Stimulated activated CD8-positive, alpha-beta memory T cell treated with anti-CD3 and anti-CD28 coated beads, Interleukin-12 subunit alpha, Interleukin-12 subunit beta, amount 100 ng/mL, for 1 hour (primary cell): ENCODE measurements at places on chromosomes 6 and 20.

DNA sequence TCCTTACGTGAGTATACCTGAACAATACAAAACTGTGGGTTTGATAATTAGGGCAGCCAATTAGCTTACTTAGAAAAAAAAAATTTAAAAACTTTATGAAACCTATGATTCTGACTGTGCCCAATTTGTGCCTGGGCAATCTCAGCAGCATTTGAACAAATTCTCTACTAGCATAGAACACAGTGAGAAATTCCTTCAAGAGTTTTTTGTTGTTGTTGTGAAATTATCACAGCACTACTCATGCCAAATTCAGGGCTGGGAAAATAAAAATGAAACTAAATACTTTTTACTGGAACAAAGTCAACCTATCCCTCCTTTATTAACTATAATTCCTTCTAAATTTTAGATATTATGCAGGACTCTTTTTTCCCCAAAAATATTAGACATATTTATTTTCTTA lies 42.9 kb downstream of the POU3F2 start:
- DNase-seq, result no peak

- DNase-seq, result no peak
These were observed 12.3 kb downstream of the MTCH1 start for GRCh38 chr6:36973647-36974046.

GRCh38 chr6:79570129-79571029 lies 33.1 kb upstream of the LCA5 start:
- no peak for DNase-seq

DNA sequence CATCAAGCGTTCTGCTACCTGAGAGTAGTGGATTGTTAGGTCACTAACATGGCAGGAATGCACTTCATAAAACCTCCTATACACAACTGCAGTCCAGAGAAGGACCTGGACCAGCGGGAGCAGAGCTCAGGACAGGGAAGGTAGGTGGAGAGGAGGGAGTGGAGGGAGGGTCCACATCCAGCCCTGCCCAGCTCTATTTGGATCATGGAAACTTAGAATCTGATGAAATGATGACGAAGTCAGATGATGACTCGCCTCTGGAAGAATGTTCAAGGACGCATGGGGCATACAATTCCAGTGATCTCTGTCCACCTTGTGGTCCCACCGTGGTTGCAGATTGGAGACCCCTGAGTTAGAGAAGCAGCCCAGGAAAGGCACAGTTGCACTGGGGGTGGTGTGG lies 68.8 kb downstream of the CLIC5 start:
- no peak for DNase-seq

DNA sequence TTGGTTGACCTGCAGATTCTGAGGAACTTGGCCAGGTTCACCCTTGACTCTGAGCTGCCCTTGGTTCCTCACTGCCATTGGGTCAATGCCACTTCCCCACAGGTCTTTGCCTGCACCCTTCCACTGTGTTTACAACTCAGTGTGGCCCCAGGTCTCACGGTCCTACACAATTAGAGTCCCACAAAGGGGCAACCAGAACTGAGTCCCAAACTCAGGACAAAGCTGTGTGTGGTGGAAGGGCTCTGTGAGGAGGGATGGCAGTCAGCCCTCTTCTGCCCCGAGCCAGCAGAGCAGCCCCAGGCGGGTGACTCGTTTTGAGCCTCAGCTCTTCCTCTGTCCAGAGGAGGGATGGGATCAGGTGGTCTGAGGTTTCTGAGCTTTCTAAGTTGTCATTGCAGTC lies 69.5 kb downstream of the NPEPL1 start:
- no peak for DNase-seq

GRCh38 chr6:170222498-170223471 lies 68.1 kb downstream of the DLL1 start:
- no peak for DNase-seq

- no peak for DNase-seq
These were observed 48.3 kb upstream of the TBC1D32 start for GRCh38 chr6:121382467-121383121.

- no peak for DNase-seq
These were observed 118.9 kb upstream of the CEP85L start for GRCh38 chr6:118770112-118770788.

DNA sequence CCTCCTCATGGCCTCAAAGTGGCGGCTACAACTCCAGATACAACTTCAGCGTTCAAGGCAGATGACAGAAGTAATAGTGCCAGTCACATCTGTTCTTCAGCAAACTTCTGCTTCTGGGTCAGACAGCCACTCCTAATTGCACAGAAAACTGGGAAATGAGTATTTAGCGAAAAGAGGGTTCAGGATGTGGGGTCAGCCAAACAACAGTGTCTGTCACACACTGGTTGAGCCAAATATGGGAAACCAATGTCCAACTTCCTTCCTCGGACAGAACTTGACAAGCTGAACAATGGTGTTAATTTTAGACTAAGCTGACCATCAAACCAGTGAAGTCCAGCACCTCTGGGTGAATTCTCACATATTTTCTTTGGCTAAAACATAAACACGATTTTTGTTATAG lies 22.1 kb downstream of the NUDT3 start:
- no peak for DNase-seq

GRCh38 chr20:41910558-41910957 lies 292.4 kb upstream of the CHD6 start:
- DNase-seq, result no peak

DNA sequence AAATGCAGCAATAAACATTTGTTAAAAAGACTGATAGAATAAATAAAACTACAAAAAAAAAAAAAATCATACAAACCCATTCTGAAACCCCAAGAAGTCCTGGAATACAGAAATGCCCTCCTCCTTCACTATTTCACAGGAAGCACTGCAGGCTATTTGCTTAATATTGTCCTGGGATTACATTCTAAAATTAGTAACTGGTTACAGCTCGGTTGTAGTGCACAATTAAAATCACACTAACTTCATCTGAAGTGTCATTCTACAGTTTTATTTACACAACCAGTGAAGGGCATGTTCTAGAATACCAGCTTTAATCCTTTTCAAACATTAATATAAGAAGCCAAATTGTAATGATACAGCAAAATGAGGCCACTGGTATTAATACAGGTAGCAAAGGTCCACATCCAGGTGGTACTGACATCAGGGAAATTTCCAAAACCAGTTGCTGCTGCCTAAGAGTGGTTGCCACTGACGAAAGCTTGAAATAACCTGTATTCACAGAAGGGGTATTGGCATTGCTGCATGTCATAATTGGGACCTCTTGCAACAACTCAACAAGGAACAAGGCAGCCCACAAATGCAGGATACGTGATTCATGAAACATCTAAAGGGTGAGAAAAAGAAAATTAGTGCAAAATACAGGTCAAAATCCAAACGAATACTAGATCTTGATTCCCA lies 26.9 kb downstream of the AKIRIN2 start:
- DNase-seq, result no peak

DNA sequence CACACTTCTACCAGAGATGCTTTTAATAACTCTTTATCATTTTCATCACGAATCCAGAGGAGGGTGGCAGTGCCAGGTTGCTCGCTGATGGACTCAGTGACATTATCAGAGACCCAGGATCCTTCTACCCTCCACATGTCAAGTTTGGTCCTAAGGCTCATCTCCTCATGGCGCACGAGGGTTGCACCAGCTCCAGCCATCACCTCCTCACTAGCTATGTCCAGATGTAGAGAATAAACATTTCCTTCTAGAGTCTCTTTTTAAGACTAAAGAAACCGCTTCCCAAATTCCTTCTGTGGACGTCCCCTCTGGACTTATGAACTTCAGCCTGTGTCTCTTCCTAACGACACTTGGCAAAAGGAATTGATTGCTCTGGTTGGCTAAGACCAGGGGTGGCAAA lies 178.7 kb downstream of the BMP7 start:
- DNase-seq, result no peak

- no peak for DNase-seq
These were observed 275.3 kb downstream of the ALDH8A1 start for GRCh38 chr6:134674562-134674961.

- DNase-seq, result no peak
These were observed 115.4 kb upstream of the SAMD5 start for GRCh38 chr6:147392917-147393625.

DNA sequence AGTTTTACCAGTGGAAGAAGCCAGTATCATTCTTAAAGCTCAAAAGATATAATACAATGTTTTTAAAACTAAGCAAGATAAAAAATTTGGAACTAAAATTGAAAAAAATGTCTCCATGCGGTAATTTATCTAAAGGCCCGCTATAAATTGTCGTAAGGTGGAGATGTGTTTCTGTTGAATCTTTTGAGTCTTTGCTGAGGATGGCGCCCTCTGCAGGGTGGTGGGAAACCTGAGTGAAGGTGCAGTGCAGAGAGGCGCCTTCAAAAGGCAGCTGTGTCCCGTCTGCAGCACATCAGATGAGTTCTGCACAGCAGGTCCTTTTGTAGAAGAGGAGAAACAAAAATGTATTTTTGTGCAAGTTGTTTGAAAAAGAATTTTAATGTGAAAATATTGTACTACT lies 29.4 kb upstream of the KIF25 start:
- DNase-seq, result no peak

- no peak for DNase-seq
These were observed 27.0 kb downstream of the ITCH start for GRCh38 chr20:34389954-34390555.

- no peak for DNase-seq
These were observed 34.7 kb downstream of the PLEKHG1 start for GRCh38 chr6:150634176-150634963.

- no peak for DNase-seq
These were observed 406.0 kb downstream of the GRIK2 start for GRCh38 chr6:101799531-101799930.

DNA sequence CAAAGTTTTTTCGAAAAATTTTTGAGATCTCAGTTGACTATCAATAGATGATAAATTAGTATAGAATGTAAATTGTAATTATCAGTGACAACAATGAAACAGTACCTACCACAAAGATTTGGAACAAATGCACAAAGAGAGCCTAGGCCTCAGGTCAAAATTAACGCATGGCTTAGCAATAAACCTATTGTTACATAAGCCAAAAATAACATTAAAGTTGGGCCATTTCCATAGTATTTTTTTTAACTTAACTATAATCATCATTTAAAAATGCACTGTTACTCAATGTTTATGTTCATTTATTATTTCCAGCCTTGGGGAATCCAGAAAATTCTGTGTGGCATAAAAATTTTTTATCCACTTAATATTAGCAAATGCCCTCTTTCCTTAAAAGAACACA lies 117.0 kb downstream of the EPB41L2 start:
- no peak for DNase-seq

DNA sequence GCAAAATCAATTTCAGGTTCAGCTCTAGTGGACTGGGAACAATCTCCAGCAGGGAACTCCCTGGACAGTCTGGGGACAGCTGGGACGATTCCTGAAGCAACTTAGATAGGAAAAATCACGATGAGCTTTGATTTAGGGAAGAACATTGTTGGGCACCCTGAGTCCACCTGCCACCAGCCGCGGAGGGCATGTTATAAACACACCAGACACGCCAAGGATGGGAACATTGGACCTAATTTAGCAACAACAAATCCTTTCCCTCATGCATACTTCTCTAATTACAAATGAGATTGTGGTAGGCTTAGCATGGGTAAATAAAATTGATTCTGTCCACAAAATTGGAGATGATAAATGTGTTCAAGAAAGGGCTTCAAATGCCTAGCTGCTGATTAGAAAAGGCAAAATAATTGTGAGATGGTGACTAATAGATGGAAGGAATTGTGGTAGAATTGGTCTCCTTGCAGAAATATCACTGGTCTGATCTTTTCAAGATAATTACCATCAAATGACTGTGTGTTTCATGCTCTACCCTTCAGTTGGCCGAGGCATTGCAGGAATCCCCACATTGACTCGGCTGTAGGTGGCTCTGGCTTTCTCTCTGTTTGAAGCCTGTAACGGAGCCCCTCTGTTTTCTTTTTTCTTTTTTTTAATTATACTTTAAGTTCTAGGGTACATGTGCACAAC lies 6.1 kb upstream of the NANP start:
- DNase-seq, result no peak

DNA sequence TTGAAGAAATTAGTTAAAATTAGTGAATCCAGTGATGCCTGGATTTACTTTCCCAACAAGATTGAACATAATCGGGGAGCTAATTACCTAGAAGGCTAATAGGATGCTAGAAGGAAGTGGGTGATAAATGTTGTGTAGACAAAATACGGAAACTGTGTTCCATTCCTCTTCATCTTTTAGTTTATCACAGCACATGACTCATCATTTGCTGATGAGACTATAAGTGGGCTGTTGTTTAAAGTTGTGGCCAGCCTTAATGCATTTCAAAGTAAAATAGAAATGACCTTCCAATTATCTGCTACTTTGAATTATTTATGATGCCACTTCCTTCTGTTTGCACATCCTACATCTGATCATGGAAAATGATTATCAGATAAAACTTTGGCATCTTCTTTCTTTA lies 43.4 kb downstream of the OGFRL1 start:
- no peak for DNase-seq

DNA sequence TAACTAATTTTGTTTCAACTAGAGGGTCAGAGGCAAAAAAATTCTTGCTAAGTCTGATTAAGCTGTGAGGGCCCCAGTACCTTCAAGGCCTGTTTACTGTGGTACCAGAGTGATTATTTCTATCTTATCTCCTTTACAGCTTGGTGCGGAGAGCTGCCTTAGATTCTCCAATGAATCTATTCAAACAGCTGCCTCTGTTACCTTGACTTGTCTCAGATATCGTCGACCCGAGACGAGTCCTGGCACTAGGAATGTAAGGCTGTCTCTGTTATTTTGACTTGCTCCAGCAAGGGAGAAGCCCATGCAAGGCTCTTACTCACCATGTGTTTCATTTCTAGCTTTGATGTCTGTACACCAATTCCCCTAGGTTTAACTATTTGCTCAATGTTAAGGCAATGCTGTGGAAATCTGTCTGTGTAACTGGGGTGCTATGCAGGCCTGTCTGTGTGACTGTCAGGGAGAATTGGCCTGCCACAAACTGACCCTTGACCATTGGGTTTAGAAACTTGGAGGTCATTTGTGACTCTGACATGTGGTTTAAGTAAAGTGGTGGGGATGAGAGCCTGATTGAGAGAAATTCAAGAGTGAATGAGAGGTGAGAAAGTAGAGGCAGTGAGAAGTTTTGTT lies 10.4 kb upstream of the FKBPL start:
- DNase-seq, result no peak

DNA sequence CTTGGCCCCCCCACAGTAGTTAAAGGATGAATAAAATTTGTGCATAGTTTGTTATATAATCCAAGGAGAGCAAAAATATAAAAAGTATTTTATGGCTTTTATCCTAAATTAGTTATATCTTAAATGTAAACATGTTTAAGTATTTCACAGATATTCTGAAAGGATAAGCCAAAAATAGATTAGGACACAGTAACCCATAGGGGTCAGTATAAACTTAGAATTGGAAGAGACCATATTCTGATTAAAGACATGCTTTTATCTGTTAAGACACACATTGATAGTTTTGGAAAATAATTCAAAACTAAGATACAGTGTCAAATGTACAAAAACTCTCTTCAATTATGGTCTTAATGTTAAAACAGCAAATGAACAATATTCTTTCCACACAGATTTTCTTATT lies 4.5 kb upstream of the SERINC1 start:
- DNase-seq, result no peak

- no peak for DNase-seq
These were observed 12.9 kb downstream of the FARS2 start for GRCh38 chr6:5274231-5274630.
